Renal pelvis (tissue), 12 donors: ENCODE measurements at places on chromosomes 7 and 10. TPM values are rescaled to one million over a fixed set of nuclear protein-coding genes. Genes with fewer than 3 reads are reported as not detected.

GRCh38 chr7:95784796-95785195 is 12.4 kb downstream of the DYNC1I1 start:
- no peak for DNase-seq

- no peak for DNase-seq
Measured at GRCh38 chr10:132551093-132551807, 13.7 kb downstream of the INPP5A start.

The NUTM2B gene
- 4.6 TPM for polyA plus RNA-seq

GRCh38 chr7:87119581-87119980 is 32.7 kb upstream of the DMTF1 start:
- DNase-seq: no peak

The OPALIN gene
- polyA plus RNA-seq: not detected

DNA sequence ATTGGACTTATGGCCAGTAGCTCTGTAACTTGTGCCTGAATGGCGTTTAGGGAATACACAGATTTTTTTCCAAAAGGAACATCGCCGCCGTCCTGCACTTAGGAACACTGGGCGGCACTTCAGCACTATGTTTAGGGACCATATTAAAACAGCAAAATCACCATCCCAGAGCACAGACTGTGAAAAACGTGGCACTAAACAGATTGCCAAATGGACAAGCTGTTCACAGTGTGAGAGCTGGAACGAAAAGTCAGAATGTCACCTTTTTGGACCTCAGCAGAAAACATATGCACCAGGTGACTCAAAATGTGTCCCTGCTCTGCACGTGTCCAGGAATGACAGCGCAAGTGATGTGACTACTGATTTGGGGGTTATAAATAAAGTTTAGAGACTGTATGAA is 87.9 kb downstream of the ODAD2 start:
- no peak for DNase-seq

The KNDC1 gene
- 7.0 TPM for polyA plus RNA-seq

DNA sequence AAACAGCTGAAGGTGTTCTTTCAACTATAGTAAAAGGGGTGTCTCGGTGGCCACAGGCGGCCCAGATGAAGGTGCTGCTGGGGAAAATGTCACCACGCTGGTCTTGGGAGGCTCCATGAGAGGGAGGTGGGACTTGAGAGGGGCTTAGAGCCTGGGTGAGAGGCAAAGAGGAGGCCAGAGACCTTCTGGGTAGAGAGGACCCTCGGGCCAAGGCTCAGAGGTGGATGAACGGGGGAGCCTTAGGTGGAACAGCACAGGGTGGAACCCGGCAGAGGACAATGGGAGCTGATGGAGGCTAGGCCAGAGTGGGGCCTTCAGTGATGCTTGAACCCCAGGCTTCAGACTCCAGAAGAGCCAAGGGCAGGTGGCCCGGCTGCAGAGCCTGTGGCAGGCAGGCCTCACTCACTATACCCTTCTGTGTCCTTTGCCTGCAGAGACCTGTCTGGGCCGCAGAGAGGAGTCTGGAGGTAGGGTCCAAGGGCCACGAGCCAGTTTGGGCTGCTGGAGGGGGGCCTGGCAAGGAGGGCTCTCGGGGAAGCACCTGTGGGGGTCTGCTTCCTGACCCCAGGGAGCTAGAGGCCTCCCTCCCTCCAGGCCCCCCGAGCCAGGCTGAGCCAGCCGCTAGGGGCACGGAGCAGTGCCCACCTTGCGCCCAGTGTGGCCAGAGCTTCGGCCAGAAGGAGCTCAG is 32.1 kb downstream of the ZNF783 start:
- DNase-seq: no peak

DNA sequence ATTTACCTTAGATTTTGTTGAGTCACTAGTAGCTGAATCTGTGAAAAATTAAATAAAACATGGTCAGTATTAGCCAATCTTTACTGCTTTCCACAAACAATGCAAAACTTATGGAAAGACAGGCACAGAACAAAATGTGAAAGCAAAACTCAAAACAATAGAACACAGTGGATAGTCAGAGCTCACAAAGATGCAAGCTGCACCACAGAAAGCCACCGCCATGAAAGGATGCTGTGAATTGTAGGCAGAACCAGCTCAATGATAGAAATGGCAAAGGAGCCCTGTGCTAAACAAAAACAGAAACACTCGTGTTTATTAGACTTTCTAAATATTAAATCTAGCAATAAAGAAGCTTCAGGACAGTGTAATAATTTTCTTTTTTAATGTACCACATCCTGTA is 134.4 kb downstream of the ARHGAP21 start:
- no peak for DNase-seq

The GFRA1 gene
- polyA plus RNA-seq: 16.7 TPM

The CCDC172 gene
- polyA plus RNA-seq: not detected

DNA sequence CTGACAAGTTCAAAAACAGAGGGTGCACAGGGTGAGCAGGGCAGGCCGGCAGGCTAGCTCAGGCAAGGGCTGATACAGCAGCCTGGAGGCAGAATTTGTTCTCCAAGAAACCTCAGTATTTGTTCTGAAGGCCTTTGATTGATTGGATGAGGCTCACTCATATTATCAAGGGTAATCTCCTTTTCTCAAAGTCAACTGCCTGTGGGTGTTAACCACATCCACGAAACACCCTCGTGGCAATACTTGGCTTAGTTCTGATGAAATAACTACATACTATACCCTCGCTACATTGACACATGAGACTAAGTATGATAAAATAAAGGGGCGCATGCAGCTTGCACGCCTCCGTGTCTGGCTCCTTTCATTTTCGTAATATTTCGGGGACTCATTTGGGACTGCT is 4.4 kb upstream of the PPP2R2D start:
- no peak for DNase-seq

The CYP2C19 gene
- 0.06 TPM for polyA plus RNA-seq

The SPDYE9 gene
- 0.41 TPM for polyA plus RNA-seq

GRCh38 chr7:94251-94801 is 98.0 kb upstream of the FAM20C start:
- no peak for DNase-seq

The NPFFR1 gene
- polyA plus RNA-seq: 0.12 TPM

DNA sequence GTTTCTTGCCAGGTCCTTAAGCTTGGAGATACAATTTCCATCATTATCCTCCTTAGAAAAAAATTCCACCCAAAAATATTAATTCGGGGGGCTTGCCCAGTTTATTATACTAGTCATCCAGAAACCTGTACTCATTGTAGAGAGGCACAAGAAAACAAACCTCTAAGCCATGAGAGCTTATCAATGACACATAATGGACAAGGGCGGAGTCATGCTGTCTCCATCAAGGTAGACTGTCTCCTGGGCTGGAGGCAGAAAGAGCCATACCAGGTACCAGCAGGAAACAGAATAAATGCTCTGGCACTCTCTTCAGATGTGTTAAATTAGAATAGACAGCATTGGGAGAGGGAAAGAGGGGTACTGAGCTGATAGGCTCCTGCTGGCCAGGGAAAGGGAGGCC is 69.8 kb upstream of the GSDME start:
- DNase-seq: no peak
